ENCODE measurements at places on chromosomes 4 and X.

DNA sequence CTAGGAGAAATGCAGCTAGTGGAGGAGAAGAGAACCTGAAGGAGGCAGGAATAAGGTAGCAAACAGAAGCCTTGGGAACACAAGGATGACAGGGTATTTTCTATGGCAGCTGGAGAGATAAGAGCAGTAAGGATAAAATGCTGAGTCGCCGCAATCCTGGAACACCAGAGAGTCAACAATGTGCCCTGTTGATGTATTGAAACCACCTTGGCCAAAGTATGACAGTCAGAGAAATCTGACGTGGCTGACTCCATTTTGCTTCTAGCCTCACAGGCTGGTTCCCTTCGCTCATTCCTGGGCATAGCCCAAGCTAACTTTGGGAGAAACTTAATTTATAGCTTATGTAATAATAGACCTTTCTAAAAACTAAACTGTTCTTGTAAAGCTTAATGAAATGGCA is 56.6 kb upstream of the C4orf54 start:
- DNase-seq = no peak

DNA sequence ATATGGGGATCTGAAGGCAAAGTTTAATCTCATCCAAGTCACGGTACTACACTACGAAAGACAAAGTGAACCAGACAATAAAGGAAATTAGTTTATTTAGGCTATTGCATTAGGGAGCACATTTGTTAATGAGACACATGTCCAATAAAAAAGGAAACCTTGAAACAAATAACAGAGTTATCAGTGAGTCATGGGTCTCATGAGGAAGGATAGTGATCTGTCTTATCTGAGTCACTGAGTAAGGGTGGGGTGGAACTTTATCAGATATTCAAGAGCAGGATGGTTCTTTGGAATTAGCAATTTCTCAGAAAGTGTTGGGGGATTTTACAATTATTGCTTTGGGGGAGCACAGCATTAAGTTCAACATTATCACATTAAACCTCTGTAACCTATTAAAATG is 188.9 kb upstream of the IL1RAPL1 start:
- DNase-seq = no peak

- no peak for DNase-seq
Observed at GRCh38 chrX:22516893-22517292, 244.2 kb downstream of the CBLL2 start.

DNA sequence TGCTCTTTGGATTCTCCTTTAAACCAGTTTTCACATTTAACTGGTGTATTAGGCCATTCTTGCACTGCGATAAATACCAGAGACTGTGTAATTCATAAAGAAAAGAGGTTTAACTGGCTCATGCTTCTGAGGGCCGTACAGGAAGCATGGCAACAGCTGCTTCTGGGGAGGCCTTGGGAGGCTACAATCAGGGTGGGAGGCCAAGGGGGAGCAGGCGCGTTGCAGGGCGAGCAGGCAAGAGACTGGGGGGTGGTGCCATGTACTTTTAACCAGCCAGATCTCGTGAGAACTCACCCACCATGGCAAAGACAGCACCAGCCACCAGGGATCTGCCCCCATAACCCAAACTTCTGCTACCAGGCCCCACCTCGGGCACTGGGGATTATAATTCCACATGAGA is 38.1 kb downstream of the RNF212 start:
- no peak for DNase-seq

DNA sequence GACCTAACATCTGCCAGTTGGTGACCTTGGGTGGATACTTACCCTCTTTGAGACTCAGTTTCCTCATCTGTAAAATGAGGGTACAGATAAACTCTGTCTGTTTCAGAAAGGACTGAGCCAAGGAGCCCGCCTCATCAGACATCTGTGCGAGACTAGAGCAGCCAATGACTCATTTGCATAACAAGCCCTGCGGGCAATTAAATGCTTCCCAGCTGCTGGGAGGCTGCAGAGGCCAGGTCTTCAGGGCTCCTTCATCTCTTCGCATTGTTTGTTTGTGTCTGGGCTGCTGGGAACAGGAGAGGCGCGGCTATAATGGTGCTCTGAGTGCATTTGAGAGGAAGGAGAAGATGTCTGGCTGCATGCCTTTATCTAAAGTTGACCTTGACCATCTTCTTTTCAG is 85.0 kb downstream of the ADRA2C start:
- DNase-seq = no peak

DNA sequence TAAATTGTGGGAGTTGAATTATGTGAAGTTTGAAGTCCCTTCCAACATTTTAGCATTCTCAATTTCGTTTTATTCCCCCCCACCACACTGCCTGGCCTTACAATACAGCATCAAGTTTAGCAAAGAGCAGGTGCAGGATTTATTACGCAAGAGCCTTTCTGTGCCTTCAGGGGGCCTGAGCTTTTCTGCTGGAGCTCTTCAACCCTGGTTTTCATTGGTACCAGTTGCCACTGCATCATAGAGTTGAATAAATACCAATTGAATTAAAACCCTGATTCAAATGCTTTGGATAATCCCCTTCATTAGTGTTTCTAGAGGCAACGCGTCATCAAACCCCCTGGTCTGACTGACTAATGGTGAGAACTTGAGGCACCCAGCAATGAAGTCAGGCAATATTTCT is 43.6 kb upstream of the KIT start:
- no peak for DNase-seq

GRCh38 chrX:133921764-133922389 is 63.5 kb downstream of the GPC3 start:
- no peak for DNase-seq

GRCh38 chr4:153362184-153362583 is 17.7 kb downstream of the MND1 start:
- DNase-seq = no peak

DNA sequence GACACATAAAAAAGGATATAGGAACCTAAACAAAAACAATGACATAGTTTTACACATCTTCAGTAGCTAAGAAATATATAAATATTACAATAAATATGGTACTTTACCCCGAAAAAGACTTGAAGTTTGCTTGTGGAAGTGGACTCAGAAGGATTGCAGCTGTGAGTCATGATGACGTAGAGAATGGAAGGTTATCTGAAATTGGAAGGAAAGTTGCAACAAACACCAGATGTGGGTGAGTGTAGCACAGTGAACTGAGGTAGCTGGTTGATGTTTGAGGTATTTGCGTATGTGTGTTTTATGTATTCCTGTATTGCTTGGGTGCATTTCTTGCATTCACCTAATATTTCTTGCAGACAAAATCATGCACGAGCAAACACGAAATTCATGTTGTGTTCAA is 113.0 kb downstream of the ARX start:
- DNase-seq = no peak
